ENCODE measurements at places on chromosomes 6 and 20.

DNA sequence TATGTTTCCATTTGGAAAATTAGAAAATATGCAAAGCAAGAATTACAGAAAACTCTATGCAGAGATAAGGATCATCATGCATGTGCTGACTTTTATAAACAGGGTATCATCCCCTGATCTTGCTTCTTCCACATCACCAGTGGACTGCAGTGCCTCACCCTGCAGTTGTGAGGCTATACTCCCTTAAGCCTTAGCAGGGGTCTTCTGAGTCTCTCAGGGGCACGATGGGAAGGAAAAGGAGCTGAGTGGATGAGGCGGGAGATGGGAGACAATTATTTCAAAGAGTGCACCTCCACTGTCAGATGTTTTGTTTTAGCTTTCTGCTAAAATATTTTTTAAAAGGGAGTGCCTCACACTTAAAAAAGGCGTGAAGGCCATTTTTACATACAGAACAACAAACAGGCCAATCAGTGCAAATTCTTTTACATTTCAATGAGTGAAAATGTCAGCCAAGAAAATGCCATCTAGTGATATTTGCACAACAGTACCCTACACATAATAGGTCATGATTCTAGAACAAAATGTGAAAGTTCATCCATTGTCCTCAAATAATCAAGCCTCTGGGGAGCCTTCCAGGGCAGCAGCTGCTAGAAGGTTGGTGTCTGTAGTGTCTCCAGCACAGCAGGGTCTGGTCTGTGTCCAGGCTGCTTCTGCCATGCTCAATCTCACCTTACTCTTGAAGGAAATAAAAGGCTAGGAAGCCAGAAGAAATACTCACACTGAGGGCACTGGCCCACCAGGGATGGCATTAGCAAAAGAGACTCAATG, 13.2 kb upstream of the SERPINB9 start:
- no peak for DNase-seq

DNA sequence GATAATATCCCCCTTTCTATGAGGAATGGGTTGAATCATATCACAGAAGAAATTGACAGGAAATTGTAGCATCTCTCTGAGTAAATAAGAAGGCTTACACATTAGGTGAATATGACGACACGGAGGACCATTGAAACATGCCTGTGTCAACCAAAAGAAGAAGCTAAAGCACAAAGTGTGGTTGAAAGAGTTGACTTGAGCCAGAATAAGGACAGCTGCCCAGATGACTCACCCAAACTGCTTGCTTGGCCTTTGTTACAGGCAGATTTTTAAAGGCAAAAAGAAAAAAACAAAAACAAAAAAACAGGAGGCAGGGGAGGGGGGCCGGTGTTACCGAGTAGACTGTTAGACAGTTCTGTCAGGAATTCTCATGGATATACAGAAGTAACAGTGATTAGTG, 129.8 kb upstream of the EDN1 start:
- no peak for DNase-seq

DNA sequence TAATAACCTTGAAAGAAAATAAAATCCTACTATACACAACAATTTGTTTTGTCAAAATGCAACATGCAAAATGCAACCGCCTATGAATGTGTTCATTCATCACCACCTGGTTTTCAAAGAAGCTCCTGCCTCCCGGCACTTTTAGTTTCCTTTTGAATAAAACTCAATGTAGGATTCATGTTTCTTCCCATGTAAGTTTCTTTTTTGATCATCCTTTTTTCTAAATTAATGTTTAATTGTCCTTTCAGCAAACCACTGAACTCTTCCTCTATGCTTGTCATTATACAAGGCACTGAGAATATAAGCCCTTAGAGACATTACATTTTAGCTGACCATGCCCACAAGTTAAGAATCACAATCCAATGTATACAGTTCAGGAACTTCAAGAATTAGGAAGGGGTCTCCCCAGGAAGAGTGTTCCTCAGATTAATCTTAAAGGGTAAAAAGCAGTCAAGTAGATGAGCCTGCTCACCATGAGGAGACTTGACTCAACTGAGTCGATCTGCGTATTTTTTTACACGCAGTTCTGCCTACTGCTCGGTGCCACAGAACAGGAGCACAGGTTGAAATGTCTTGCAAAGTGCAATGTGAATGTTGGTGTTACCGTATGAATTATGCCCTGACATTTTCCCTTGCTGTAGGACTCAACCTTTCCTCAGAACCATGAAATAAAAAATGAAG, 7.2 kb upstream of the THEMIS start:
- no peak for DNase-seq

DNA sequence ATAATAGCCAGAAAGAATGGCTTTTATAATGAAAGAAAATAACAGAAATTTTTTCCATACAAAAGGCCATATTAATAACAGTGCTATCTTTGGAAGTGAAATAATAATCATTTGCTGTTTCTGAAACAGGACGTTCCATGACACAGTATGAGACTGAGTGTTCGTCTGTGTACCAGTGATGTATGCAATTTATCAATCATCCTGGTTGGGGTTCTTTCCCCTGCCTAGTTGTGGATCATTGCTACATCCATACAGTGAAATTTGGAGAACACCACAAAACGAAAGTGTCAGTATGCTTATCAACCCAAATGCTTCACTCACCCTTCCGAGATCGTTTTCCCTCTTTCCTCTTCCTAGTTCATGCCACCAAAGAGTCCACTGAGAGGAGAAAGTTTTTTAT, 151.4 kb upstream of the PRDM1 start:
- DNase-seq: no peak

- no peak for DNase-seq
These were observed 8.0 kb upstream of the ARG1 start for GRCh38 chr6:131565056-131565455.

Measured in activated T-cell treated with anti-CD3 and anti-CD28 coated beads for 4 hours (primary cell).